ENCODE measurements at places on chromosomes 5 and 9.

DNA sequence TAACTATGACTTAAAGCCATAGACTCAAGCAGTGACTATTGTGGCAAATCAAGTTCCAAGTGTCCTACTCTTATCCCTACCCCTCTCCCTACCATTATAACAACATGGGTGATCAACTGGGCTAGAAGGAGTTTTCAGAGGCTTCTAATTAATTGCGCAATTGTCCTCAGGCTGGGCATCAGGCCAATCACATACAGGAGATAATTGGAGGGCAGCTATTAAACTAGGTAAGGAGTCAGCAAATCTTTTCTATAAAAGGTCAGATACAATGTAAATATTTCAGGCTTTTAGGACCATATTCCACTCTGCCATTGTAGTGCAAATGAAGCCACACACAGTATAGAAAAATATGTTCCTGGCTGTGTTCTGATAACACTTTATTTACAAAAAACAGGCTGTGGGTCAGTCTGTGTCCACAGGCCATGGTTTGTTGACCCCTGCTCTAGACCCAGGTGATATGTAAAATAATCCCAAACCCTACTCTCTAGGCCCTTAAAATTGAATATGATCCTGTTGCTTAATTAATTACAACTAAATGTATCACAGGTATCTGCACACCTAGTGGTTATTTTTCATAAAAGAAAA is 141.4 kb upstream of the PIK3R1 start:
- no peak for DNase-seq

DNA sequence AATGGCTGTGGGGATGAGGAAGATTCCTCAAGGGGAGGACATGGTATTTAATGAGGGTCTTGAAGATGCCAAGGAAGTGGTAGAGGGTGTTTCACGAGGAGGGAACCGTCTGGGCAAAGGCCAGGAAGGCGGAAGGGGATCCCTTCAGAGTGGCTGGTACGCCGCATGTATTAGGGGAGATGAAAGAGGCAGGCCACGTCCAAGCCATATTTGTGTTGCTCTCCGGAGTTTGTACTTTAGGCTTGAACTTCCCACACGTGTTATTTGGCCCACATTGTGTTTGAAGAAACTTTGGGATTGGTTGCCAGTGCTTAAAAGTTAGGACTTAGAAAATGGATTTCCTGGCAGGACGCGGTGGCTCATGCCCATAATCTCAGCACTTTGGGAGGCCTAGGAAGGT is 1.2 kb downstream of the FXN start:
- DNase-seq, result no peak

GRCh38 chr5:130104895-130105688 is 200.8 kb downstream of the CHSY3 start:
- no peak for DNase-seq

DNA sequence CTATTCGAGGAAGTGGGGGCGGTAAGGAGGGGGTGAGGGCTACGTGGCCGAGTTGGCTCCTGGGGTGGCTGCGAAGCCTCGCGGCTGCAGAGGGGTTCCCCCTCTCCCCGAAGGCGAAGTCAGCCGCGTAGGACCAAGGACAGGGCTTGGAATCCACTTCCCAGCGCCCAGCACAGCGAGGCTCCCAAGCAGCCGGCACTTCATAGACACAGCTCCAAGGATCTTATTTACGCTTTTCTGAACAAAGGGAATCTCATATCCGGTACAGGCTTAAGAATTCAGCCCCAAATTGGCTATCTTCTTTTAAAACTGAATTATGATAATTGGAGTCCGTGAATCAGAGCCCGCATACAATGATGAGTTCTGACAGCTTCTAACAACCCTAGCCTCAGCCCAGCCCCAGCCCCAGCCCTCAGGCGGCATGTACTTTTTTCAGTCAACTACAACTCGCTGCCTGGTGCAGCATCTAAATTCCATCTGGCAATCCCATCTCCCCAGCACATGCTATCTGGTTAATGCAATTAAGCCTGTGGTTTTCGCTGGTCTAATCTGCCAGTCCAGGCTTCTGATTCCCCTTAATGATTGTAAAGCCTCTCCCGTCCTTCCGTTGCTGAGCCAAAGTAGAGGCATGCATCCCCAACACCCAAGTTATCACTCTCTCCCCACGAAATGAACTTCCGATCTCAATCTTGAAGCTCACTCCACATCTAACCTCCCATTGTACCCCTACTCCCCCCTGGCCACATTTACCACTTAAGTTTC is 1.0 kb downstream of the ELAVL2 start:
- peak; percentile 61 for DNase-seq

DNA sequence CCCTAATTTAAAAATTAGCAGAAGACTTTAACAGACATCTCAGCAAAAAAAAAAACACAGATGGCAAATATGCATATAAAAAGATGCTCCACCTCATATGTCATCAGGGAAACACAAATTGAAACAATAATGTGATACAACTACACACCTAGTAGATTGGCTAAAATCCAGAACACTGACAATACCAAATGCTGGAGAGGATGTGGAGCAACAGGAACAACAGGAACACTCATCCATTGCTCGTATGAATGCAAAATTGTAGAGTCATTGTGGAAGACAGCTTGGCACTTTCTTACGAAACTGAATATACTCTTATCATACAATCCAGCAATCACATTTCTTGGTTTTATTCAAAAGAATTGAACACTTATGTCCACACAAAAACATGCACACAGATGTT is 22.1 kb downstream of the MCIDAS start:
- no peak for DNase-seq

GRCh38 chr5:170292179-170293104 is 5.1 kb downstream of the LCP2 start:
- DNase-seq, result no peak

DNA sequence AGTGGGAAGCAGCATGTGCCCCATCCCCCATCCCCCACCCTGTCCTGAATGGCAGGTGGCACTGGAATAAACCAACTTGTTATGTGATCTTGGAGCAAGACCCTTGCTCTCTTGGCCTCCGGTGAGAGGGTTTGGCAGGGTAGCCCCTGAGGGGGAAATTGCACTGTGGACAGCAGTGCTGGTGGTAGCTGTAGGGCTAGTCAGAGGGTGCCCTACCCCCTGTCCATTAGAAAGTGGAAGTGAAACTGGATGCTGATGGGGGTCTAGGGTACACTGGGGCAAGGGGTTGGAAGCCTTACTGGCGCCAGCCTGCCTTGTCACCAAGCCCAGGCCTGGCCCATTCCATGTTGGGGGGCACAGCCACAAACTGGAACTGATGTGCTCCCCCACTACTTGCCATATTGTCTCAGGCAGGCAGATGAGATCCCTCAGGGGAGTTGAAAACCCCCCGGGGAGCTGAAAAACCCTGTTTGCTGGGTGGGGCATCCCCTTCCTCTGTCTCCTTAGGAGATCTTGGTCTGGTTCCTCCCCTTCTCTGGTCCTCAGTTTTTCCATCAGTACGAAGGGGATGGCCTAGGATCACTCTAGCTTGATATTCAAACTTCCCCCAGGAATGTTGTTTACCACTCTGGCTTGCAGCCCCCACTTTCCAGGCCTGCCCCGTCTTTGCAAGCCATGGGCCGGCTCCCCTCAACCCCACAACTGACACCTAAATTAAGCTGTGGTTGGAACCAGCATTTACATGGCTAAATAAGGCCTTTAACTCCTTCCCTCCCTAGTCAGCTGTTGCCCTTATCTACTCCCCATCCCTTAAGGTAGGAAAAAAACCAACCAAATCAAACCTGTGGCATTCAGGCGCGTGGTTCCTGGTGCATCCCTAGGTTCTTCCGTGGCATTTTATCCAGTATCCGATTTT is 14.4 kb upstream of the SYNPO start:
- DNase-seq, result no peak

DNA sequence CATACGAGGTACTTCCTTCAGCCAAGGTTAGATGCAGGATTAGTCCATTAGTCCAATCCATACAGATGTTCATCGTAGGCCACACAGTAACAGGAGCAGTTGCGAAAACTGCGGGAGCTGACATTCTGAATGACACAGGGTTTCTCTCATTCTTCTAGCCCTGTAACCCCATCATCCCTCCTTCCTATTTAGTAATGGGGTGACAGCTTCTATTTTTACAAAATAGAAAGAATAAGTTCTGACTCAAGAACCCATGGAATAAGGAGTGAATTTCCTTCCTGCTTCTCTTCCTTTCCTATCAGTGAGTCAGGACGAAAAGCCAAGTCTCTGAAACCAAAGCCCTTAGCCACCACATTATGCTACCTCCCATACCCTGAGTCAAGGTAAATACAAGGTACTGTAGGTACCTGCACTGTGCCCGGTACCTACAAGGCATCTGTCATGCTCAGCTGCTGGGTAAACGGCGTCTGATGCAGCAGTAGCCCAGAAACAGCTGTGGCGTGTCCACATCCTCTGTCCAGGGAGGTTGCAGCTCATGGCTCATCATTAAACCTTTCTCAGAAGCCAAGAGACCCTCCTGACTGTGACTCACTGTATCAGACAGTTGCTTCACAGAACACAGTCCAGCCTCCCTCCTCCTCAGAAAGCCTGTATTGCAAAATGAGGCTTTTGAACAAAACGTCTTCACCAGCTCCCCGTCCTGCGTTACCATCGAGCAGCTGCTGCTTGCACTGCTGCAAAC is 84.2 kb downstream of the ESM1 start:
- DNase-seq, result no peak

GRCh38 chr5:132258102-132259068 is 889 bp downstream of the PDLIM4 start:
- DNase-seq, result no peak

- no peak for DNase-seq
Observed at GRCh38 chr5:123085638-123086286, 3.3 kb upstream of the PRDM6 start.

- no peak for DNase-seq
Observed at GRCh38 chr5:144028636-144029035, 141.8 kb downstream of the YIPF5 start.

- no peak for DNase-seq
Observed at GRCh38 chr5:143030349-143030748, 260.2 kb downstream of the ARHGAP26 start.

DNA sequence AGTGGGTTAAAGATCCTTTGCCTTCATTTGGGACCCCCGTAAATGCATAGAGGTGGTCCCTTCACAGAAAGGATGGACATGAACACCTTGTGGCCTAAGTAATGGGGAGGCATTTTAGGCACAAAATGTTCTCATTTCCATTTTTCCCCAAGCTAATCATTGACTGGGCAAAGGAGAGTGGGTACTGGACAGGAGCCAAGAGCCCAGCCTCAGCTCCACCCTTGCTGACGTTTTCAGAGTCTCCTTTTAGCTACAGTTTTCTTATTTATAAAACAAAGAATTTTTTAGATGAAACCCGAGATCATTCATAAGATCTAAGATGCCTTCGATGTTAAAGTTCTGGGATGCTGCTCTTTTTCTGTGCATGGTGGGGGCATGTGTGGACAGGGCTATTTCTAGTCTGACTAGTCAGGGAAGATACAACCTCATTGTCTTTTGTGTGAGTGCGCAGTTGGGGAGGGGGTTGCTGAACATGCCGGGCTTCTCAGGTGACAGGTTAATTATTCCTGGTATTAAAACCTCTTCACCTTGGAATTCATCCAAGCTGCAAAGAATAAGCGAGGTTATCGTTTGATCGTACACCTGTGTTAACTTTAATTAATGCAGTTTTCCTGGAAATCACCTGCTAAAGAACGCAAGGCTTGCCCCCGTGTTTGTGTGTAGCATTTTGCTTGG is 48.4 kb downstream of the ADAMTS16 start:
- no peak for DNase-seq

- DNase-seq, result peak; percentile 26
Observed at GRCh38 chr5:167244583-167244982, 1046.9 kb upstream of the WWC1 start.

All from endothelial cell (in vitro differentiated cells).